ENCODE measurements at places on chromosomes 11 and 22.

DNA sequence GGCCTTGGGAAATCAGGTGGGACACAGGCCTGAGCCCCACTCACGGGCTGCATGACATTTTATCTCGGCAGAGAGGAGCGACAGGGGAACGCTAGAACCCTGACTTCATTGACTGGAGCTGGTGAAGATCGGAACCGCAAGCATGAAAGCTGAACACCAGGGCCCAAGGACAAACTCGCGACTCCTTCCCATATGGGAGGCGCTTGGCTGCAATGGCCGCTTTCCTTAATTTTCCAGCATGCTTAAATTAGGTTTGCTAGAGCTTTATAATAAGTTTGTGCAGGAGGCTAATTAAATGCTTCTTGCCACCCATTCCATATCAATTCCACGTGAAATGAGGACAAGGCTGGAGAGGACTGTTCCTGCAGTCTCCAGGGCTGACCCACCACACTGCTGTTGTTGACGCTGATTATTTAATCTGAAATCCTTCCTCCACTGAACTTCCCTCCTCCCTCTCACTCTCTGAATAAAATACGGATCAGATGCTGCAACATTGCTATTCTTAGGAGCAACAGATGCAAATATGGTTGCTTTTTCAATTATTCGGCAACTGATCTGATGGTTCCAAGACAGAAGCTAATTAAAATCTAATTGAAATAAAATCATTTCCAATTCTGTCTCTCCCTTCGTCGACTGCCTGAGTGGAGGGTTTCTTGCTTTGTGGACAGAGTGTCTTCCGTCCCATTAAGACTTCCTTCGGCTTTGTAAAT lies 692.9 kb downstream of the OPCML start:
- no peak for DNase-seq

DNA sequence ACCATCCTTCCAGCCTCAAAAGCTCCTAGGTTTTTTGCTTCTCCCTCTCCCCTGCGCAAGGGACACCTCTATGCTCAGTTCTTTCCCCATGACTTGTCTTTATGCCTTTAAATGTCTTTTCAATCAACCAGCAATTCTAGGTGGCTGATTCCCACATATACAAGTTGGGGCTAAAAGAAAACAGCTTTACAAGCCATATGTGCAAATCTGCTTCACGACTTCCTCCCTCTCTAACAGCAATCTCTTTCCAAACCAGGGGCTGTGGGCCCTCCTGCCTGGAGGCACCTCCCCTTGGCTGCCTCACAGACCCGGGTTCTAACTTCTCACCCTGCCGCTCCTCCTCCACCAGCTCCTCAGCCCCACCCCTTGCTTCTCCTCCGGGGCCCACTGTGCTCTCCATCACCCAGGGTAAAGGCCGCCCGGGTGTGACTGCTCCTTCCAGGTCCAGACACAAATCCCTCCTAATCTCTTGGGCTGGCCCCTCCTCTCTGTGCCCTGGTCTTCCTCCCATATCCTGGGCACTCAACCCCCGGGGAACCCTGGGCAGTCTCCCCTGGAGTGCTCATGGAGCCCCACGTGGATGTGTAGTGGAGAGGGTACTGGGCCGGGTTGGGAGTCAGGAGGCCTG lies 14.1 kb downstream of the TMPRSS13 start:
- peak; percentile 43 for DNase-seq

GRCh38 chr11:76706667-76707066 lies 36.1 kb upstream of the LRRC32 start:
- no peak for DNase-seq

GRCh38 chr11:74966651-74967050 lies 17.6 kb downstream of the SPCS2 start:
- DNase-seq, result no peak

DNA sequence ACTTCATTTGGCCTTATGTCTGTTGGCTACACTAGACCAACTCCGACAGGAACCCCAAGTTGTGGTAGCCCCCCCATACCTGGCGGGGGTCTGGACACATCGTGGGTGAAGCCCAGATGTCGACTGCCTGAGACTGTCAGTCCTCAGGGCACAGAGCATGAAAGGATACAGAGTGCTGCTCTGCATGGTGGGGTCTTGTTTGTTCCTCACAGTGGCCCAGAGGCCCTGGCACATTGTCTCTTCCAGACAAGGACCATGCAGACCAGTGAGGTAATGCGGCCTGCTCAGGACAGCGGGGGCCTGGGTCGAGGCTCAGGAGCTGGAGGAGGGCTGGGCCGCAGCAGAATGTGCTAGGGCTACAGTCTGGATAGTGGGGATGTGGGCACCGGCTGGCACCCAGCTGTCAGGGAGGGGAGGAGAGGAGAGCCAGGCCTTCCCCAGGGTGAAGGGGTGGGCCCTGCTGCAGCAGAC lies 14.6 kb downstream of the CAPN5 start:
- no peak for DNase-seq

DNA sequence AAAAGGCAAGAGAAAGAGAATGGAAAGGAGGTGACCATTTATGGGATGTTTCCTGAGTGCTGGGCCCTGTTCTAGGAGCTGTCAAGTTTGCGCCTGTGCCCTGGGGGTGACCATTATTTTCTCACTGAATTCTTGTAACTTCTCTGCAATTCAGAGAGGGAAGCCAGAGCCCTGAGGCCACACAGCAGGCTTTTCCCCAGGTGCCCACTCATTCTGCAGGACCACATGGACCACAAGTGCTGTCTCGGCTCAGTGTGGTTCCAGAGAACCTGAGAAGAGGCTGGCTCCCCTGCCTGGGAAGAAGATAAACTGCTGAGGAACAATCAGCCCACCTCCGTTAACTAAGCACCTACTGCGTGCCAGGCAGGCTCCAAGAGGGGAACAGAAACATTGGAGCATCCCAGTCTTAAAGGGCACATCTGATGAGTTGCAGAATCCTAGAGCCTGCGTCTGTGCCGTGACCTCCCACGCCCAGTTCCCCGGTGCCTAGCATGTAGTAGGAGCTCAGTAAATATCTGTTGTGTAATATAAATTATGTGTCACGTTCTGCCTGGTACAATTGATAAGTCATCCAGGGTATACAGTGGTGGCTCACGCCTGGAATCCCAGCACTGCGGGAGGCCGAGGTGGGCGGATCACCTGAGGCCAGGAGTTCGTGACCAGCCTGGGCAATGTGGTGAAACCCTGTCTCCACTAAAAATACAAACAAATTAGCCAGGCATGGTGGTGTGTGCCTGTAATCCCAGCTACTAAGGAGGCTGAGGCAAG lies 31.6 kb upstream of the CRYBB3 start:
- no peak for DNase-seq

DNA sequence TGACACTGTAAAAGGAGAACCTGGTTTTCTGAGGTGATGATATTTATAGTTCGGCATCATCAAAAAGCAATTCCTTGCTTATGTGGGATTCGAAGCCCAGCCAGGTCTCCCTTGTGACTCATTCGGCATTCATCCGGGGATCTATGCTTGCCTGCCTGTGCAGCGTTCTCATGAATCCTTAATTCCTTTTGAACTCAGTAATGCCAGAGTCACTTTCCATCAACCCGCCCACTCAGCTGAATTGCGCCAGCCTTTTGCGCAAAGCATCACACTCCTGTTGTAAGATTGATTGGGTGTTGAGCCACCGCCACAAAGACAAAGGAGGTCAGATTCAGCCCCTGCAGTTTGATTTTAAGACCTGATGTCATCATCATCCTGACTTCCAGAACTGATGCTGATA lies 128.6 kb downstream of the SLC17A6 start:
- DNase-seq, result no peak

DNA sequence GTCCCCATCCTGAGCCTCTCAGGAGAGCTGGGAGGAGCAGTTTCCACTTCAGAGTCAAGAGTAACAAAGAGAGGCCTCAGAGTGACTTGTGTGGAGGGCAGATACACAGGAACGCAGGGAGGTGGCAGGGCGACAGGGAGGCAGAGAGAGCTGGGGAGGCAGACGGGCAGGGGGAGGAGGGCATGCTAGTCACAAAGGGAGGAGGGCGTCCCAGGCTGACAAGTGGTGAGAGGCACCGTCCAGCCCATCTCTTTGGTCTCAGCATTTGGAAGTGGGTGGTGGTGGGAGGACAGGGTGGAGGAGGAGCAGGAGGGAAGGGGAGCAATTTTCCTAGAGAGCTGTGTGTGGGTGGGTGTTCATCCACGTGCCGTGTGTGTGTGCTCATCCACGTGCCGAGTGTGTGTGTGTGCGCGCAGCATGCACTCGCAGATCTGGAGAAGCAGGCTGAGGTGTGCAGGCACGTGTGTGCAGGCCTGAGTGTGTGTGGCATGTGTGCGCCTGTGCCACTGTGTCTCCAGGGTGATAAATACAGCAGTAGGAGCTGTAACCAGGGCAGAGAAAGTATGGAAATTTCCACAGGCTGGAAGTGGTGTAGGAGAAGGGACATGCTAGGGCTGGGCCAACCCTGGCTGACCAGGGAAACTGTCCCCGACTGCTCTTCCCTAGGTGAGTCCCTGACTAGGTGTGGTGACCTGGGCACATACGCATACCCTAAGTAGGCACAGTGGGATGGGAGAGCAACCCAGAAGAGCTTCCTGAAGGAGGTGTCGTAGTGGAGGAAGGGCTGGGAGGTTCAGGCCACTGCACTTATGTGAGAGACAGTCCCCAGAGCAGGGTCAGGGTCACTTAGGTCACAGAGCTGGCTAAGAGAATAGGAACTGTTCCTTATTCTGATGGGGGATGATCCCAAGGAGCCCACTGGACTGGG lies 7.3 kb upstream of the PDE2A start:
- DNase-seq, result no peak

DNA sequence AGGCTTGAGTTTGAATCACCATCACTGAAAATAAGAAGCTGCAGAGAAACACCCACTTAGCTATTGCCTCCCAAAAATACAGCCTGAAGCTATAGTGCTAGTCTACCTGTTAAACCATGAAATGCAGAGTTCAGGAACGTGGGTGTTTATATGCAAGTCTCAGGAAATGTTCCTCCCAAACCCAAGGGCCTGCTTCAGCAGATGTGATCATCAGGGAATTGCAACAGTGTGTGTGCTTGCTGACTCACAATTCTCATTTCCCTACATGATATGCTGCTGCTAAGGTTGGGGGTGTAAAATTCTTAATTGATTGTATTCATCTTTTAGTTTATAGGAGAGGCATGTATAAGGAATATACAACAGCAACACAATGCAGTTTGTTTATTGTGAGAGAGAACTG lies 49.6 kb downstream of the NUP98 start:
- no peak for DNase-seq

GRCh38 chr22:50583294-50583861 lies 729 bp upstream of the CHKB start:
- no peak for DNase-seq

- no peak for DNase-seq
Measured at GRCh38 chr11:124732230-124732629, 7.5 kb upstream of the NRGN start.

- no peak for DNase-seq
Measured at GRCh38 chr22:48701296-48702030, 1126.2 kb downstream of the BRD1 start.

GRCh38 chr11:19957294-19957943 lies 202.9 kb downstream of the DBX1 start:
- no peak for DNase-seq

GRCh38 chr11:71222318-71223080 lies 29.9 kb downstream of the SHANK2 start:
- DNase-seq, result no peak

DNA sequence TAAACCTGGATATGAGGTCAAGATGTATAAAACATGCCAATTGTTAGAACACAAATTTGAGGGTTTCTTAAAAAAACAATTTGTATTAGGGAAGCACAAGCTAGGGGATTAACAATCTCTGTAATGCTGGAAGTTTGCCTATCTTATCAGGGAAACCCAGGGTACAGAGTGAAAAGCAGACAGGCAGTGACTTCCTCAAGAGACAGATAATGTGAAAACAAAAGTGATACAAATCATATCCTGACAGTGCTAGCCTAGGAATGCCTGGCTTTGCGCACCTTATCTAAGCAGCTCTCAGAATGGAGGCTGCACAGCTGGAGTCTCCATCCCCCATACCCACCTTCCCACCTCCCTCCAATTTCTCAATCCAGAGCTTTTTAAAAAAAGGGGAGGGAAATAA lies 22.5 kb upstream of the RBX1 start:
- DNase-seq, result no peak

- DNase-seq, result peak; percentile 47
Measured at GRCh38 chr11:60924906-60925853, 920 bp downstream of the TMEM132A start.

DNA sequence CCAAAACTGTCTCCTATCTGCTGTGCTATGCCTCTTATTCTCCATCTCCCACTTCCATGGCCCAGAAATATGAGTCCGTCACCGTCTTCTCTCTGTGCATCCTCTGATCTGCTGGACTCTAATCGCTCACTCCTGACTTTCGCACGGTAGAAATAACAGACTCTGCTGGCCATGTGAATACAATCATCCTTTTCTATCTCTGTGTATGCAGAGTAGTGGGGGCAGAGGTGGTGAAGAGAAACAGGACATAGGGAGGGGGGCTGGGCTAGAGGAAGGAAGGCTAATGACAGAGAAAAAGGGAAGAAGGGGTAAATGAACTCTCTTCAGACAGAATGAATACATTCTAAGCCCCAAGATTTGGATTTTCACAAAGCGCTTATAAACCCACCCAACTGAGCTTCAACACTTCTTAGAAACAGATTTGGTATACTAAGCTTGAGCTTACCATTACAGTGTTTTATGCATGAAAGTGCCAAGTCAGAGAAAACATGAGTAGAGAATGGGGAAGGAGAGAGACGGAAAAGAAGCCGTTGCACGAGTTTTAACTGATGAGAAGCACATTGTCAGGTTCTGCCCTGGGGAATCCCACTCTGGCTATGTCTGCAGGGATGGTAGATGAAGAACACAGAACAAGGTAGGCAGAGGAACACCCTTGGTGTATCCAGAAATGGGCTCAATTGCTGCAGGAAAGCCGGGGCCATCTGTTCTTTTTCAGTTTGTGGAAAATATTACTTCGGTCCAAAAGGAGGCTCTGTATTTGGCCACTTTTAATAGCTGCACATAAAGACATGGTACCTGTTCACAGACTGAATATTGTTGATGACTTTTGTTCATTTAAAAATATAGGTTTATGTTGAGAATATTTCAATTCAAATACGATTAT lies 324.7 kb downstream of the ETS1 start:
- no peak for DNase-seq

GRCh38 chr11:120123946-120124345 lies 14.0 kb downstream of the TRIM29 start:
- DNase-seq, result no peak

- no peak for DNase-seq
Measured at GRCh38 chr11:125679397-125679796, 1.2 kb downstream of the ACRV1 start.

- no peak for DNase-seq
Measured at GRCh38 chr11:95549301-95549700, 240.3 kb downstream of the FAM76B start.

GRCh38 chr22:25161017-25161915 lies 38.4 kb upstream of the CRYBB3 start:
- DNase-seq, result no peak

- peak; percentile 30 for DNase-seq
Measured at GRCh38 chr11:96162816-96163499, 180.0 kb downstream of the MAML2 start.

DNA sequence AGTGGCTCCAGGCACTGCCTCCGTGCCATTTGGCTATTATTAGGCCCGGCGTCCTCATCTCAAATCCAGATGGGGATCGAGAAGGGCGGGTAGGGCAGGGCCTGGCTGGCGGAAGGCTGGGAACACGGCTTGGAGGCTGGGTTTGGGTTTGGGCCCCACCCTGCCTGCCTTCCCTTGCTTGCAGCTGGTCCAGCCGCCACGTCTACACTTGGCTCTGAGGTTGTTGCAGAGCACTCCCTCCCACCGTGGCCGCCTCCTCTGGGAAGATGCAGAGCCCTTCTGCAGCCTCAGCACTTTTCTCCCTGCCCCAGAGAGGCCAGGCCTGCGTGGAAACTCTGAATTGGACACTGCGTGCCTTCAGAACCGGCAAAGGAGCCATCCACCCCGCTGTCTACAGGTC lies 5.2 kb upstream of the SMTN start:
- DNase-seq, result no peak

Measured in D721Med (cell line).